ENCODE measurements at places on chromosomes 11 and 22.
A peak's percentile ranks its signal among the peaks of the same experiment; 100 is the strongest.

- DNase-seq, result no peak
Observed at GRCh38 chr11:35945137-35945518, 1.3 kb downstream of the LDLRAD3 start.

GRCh38 chr22:45807156-45807915, 135.7 kb downstream of the ATXN10 start:
- no peak for DNase-seq

- DNase-seq, result no peak
Observed at GRCh38 chr11:1222491-1223345, at the start of gene MUC5B. Gene MUC5B, plus strand, starts transcription at chr11:1223066. Its CDS starts 58 bp downstream, at chr11:1223124.

DNA sequence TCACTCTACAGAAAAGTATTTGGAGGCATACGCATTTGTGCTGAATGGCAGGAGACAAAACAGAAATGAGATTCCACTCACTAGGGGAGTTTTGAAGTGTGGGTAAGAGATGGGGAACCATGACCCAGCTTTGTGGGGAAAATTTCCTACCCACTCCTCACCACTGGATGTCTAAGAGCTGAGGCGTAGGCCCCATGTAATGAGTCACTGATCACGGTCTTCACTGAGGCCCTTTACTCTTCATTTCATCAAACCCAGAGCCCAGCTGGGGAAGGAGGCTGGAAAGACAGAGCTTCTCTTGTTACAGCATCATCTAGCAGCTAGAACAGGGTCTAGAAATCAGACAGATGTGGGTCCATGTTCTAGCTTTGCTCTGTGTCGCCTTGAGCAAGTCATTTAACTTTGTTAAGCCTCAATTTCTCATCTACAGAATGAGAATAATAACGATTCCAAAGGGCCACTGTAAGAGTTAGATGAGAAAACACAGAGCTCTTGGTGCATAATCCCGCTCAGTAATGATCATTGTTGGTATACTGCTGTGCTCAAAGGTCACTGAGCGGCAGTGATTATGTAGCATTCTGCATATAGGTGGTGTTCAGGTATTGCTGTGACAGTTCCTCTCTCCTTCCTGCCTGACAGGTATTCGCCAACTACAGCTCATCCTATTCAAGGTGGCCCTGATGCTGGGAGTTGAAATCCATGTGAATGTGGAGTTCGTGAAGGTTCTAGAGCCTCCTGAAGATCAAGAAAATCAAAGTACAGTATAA, 97.2 kb downstream of the MICAL2 start:
- no peak for DNase-seq

DNA sequence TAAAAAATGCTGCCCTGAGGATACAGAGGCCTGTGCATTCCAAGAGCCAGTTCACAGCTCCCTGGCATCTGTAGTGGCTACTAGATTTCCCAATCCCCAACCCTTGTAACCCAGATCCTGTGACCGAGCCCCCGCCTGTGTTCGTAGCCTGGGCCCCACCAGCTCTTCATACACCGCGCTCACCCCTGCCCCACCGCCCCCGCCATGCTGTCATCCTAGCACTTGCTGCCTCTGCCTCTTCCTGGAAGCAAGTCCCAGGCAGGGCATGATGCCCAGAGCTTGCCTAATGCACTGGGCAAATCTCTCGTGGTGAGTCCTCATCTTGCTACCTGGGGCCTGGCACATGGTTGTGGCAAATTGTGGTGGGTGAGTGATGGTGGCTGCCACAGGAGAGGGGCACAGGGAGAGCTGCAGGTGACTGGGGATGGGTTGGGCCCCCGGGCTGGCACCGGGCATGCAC, 7.1 kb downstream of the MGAT3 start:
- no peak for DNase-seq

GRCh38 chr11:27229511-27230191, 133.4 kb downstream of the CCDC34 start:
- DNase-seq, result no peak

DNA sequence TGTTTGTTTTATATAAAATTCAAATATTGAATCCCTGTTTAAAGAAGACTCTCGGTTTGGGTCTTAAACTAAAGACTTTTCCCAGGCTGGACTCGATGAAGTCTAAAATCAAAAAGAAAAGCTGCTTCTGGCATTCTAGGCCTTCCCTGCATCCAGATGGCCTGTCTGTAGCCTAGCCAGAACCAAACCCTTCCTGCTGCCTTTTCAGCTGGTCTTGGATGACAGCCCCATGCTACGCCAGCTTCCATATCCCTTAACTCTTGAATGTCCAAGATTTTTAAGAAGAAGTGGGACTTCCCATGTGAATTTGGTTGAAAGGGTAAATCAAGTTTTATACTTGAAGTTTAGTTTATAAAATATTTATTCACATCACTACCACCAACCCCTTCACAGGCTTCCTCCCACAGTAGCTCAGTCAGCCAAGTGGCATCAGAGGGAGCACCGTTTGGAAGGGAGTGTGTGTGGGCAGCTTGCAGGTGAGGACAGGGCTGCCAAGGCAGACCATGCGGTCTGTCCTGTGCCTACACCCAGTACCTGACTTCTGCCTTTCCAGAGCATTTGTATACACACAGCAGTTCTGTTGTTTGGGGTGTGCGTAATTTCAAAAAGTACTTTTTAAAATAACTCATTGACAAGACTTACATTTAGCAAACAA, 18.2 kb upstream of the PSMA1 start:
- no peak for DNase-seq

- DNase-seq, result no peak
Observed at GRCh38 chr11:45901626-45902025, 5.4 kb downstream of the FREY1 start.

GRCh38 chr11:61039916-61040315, 62.4 kb upstream of the CD5 start:
- no peak for DNase-seq

DNA sequence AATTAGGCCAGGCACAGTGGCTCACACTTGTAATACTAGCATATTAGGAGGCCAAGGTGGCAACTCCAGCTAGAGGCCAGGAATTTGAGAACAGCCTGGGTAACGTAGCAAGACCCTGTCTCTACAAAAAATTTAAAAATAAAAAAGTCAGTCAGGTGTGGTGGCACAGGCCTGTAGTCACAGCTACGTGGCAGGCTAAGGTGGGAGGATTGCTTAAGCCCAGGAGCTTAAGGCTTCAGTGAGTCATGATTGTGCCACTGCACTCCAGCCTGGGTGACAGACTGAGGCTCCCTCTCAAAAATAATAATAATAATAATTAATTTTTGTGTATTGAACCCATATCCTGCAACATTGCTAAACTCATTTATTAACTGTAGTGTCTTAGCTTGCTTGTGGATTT, 15.3 kb upstream of the TRIM29 start:
- DNase-seq, result no peak

GRCh38 chr11:19164230-19164855, 37.4 kb downstream of the CSRP3 start:
- no peak for DNase-seq

- no peak for DNase-seq
Observed at GRCh38 chr11:65381716-65382032, 772 bp downstream of the SLC25A45 start.

DNA sequence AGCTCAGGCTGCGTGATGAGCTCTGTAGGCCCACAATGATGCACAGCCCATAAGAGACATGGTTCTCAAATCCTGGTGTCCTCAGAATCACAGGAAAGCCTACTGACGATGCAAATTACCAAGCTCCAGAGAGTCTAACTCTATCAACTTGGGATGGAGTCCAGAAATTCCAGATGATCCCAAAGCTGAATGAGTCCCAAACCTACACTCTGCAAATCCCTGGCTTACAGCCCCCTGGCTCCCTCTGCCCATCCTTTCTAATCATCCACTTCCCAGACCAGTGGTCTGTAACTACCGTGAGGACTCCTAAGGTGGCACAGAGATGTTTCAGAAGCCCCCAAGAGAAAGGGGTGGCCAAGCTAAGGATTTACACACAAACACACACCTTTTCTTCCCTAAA, 13.5 kb downstream of the ARFGAP2 start:
- no peak for DNase-seq

DNA sequence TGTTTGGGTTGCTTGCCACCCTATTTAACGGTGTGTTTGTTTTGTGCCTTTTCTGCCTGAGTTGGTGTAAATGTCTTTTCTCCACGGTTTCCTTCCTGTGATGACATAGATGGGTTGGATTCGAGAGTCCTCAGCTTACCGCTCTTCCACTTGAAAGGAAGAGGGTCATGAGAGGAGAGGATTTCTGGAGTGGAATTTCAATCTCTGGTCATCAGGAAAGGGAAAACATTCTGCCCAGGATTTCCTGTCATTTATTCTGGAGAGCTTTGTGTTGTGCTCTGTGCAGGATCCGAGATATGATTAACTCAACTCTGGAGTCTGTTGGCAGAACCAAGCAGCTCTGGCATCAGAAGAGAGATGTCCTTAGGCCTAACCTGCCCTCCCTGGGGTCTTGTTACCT, 605.2 kb downstream of the NTM start:
- no peak for DNase-seq

- DNase-seq, result no peak
Observed at GRCh38 chr22:30574997-30575671, 669 bp upstream of the GAL3ST1 start.

DNA sequence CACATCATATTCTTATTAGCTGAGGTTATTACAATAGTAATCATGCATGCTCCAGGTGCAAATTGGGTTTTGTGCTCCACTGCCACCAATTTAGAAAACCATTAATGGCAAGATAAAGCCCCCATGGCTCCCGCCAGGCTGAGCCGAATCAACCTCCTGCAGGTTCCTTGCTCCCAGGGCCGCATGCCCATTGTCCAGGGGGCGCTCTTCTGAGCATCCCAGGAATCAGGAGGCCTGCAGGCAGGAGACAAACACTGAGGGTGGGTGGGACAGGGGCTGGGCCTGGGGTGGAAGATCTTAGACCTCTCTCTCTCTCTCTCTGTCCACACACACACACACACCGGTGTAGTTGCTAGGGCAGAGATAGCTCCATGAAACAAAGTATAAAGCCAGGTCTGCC, 57.4 kb downstream of the BUD13 start:
- DNase-seq, result no peak

GRCh38 chr11:47278058-47278457, 8.1 kb downstream of the MADD start:
- DNase-seq, result no peak

DNA sequence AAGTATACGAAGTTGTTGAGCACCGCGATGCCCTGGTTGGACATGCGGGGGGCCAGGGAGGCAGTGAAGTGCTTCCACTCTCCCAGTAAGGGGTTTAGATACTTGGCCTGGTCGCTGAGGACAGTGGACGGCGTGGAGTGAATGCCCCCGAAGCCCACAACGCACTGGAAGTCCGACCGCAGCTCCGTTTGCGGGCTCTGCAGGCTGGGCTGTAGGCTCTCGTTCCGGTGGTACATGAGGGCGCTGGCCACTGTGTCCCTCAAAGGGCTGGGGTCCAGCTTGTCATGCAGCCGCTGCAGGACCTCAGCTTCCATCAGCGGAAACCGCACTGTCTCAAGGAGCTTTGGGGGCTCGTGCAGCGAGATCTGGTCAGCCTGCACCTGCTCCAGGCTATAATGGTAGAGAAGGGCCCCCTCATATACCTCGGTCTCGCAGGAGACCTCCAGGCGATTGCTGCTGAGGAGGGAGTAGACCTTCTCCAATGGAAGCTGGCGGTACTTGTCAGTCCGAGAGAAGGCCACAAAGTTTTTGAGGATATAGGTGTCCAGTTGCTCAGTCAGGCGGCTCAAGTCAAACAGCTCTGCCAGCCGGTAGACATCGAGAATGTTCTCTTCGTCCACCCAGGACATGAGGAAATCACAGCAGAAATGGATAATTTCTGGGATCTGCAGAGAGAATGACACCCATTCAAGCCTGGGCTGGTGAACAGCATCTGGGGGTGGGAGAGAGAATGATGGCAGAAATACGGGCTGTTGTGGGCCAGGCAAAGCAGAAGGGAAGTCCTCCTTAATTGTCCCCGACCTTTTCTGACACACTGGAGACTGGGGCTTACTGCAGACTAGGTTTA, 27.5 kb upstream of the SCARF2 start:
- DNase-seq, result no peak

- DNase-seq, result no peak
Observed at GRCh38 chr11:46668480-46669085, 31.8 kb downstream of the ARHGAP1 start.

DNA sequence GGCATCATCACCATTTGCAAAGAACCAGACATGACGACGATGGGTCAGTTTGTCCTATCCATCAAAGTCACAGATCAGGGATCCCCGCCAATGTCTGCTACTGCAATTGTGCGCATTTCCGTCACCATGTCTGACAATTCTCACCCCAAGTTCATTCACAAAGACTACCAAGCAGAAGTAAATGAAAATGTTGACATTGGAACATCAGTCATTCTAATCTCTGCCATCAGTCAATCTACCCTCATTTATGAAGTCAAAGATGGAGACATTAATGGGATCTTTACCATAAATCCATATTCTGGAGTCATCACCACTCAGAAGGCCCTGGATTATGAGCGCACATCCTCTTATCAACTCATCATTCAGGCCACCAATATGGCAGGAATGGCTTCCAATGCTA, 171.6 kb upstream of the MTNR1B start:
- DNase-seq, result no peak

DNA sequence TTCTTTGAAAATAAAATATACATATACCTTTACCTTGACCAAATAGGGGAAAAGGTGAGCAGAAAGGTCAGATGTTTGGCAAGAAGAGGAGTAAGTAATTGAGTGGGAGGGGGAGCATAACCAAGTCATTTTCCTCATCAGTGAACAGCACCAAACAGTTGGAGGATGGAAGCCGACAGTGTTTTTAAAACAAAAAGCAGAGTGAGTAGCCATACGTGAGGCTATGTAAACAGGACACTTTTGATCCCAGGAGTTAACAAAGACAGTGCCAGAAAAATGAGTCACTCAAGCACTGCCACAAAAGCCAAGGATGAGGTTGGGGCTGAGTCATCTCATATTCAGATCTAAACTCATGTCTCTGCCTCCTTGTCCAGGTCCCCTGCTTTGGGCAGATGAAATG, 734.7 kb downstream of the KCNA4 start:
- DNase-seq, result no peak

- DNase-seq, result peak; percentile 67
Observed at GRCh38 chr11:33257160-33257896, at the start of gene HIPK3. Gene HIPK3, plus strand, starts transcription at chr11:33257381.

- no peak for DNase-seq
Observed at GRCh38 chr22:29115682-29116288, 43.0 kb downstream of the KREMEN1 start.

GRCh38 chr11:59891781-59892181, 13.2 kb downstream of the OOSP3 start:
- DNase-seq, result no peak

DNA sequence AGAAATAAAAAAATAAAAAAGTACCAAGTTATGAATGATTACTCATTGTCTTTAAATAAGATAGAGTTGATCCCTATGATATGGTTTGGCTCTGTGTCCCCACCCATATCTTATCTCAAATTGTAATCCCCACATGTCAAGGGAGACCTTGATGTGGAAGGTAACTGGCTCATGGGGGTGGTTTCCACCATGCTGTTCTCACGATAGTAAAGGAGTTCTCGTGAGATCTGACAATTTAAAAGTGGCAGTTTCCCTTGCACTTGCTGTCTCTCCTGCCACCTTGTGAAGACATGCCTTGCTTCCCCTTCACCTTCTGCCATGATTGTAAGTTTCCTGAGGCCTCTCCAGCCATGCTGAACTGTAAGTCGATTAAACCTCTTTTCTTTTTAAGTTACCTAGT, 18.8 kb downstream of the QSER1 start:
- DNase-seq, result no peak
